NCI-H1436 treated with DMSO at 0.1 percent for 48 hours (cell line): ENCODE measurements at places on chromosomes 11 and 22.

DNA sequence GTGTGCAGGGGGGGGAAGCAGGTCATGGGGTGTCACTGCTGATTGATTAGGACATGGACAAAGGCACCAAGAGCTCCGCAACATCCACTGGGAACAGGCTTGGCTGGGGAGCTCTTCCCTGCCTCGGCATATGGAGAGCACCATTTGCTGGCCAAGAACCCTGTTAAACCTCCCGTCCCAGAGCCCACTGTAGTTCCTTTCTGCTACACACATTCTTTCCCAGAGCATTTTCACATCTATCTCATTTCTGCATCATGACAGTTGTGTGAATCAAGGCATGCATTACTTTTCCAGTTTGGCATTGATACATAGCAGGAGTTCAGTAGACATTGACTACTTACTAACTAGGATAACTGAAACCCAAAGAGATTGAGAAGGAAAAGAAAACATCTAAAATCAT lies 333.4 kb upstream of the B3GAT1 start:
- DNase-seq, result no peak

DNA sequence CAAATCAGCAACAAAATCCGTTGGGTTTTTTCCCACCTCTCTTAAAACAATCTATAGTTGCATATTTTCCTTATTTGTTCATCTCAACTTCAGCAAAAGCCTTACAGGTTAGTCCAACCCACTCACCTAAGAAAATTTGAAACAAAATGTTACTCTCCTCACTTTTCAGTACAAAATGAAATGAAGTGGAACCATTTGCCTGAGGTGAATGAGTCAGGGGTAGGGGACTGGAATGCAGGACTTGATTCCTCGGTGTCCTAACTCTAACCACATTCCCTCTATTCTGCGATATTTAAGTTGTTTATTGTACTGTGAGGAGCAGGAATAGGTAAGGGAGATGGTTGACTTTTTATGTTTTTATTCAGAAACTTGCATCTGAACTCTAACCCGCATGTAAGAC lies 16.4 kb downstream of the ATP5MG start:
- DNase-seq, result no peak

GRCh38 chr22:46292173-46292572 lies 4.5 kb upstream of the GTSE1 start:
- no peak for DNase-seq

- no peak for DNase-seq
These were observed 13.9 kb upstream of the ATXN10 start for GRCh38 chr22:45657701-45658100.

- DNase-seq, result no peak
These were observed 804 bp downstream of the ACER3 start for GRCh38 chr11:76861490-76861953.

GRCh38 chr22:29882716-29883044 lies 294 bp upstream of the MTMR3 start:
- DNase-seq, result no peak

- DNase-seq, result no peak
These were observed 91.3 kb downstream of the ZC3H12C start for GRCh38 chr11:110184456-110184855.

- DNase-seq, result no peak
These were observed 1431.4 kb upstream of the TENM4 start for GRCh38 chr11:80872116-80872728.

DNA sequence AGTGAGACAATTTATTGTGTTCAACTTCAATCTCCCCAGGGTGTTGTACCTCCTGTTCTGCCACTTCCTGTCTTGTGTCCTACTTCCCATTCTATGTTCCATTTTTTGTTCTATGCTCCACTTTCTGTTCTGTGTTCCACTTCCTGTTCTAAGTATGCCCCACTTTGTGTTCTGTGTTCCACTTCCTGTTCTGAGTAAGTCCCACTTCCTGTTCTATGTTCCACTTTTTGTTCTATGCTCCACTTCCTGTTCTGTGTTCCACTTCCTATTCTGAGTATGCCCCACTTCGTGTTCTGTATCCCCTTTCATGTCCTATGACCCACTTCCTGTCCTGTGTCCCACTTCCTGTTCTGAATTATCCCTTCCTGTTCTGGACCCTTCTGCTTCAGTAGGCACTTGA lies 732.7 kb downstream of the TBC1D22A start:
- DNase-seq, result no peak
